ENCODE measurements at places on chromosomes 12 and 14. TPM values are rescaled to one million over a fixed set of nuclear protein-coding genes. Genes with fewer than 3 reads are reported as not detected.

Gene LTBP2
- 256 TPM for total RNA-seq

Gene RNASE11
- not detected for total RNA-seq

Gene RPL10L
- not detected for total RNA-seq

Gene DNAI7
- not detected for total RNA-seq

Gene PROX2
- not detected for total RNA-seq

Gene CDK2
- total RNA-seq, result 53.2 TPM

Gene KRT74
- total RNA-seq, result not detected

Gene METTL25
- 18.1 TPM for total RNA-seq

Gene KIF26A
- total RNA-seq, result 12.4 TPM

Gene KLHL33
- not detected for total RNA-seq

Gene FAM186B
- 0.43 TPM for total RNA-seq

Gene LGR5
- total RNA-seq, result not detected

Gene BICDL1
- total RNA-seq, result not detected

Gene SPRYD4
- 2.6 TPM for total RNA-seq

Gene FRS2
- 27.4 TPM for total RNA-seq

Gene DDX24
- total RNA-seq, result 145 TPM

Gene STON2
- total RNA-seq, result 0.40 TPM

Gene HRK
- total RNA-seq, result not detected

Gene GLIPR1L2
- total RNA-seq, result 0.07 TPM

Gene ATF7IP
- 63.4 TPM for total RNA-seq

Gene KRT78
- total RNA-seq, result not detected

Gene TMEM253
- total RNA-seq, result not detected

Gene MYH7
- total RNA-seq, result not detected

Gene ZNF385A
- total RNA-seq, result 2.3 TPM

Gene CPNE6
- not detected for total RNA-seq

Gene PLEK2
- total RNA-seq, result 11.1 TPM

Gene PRICKLE1
- 18.0 TPM for total RNA-seq

Gene CCER1
- total RNA-seq, result not detected

Gene OR4M1
- not detected for total RNA-seq

Gene KRT83
- total RNA-seq, result not detected

Gene ARHGDIB
- total RNA-seq, result 572 TPM

Gene PLD4
- total RNA-seq, result under 0.01 TPM

Gene DHRS4
- 33.3 TPM for total RNA-seq

Gene FOXN4
- not detected for total RNA-seq

Gene RERGL
- not detected for total RNA-seq

Gene OR4E2
- not detected for total RNA-seq

Data from thoracic aorta endothelial cell (primary cell).